ENCODE measurements at places on chromosomes 11 and 22.

DNA sequence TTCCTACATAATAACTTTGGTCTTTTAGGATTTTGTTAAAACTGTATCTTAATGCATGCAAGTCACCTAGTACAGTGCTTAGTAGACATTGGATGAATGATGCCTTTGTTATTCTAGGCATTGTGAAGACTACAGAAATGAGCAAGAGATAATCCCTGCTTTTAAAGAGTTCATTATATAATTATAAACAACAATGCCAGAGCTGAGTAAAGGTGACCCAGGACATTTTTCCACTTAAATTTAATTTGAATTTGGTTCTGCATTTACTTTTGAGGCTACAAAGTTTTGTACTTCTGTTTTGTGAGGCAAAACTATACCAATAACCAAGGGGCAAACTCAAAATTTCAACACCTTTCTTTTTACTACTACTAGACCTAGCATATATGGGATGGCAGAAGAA, 182.0 kb upstream of the SESN3 start:
- no peak for DNase-seq

DNA sequence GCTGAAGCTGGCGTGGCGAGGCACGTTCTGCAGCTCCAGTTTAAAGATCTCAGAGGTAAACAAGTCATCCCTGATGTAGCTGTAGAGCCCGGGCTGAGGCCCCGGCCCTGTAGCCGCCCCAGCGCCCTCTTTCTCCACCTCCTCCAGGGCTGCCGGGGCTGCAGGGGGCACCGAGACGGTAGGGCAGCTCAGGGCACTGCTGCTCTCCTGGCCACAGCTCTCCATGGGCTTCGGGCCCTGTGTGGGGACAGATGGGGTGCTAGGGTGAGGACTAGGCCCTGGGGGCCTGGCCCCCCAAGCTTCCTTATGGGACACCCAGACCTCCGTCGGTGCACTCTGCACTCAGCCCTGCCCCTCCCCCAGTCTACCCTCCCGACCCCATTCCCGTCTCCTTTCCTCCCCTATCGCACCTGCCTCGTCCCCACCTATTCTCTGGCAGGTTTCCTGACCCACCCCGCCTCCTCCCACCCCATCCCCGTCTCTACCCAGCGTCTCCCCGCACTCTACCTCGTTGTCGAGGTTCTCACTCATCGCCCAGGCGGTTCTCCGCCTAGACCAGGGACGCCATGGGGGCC, 559 bp downstream of the RANBP1 start:
- DNase-seq: no peak

GRCh38 chr22:40449676-40450035, 79.3 kb downstream of the SGSM3 start:
- no peak for DNase-seq

- no peak for DNase-seq
Measured at GRCh38 chr11:128686745-128687177, 7.1 kb upstream of the FLI1 start.

DNA sequence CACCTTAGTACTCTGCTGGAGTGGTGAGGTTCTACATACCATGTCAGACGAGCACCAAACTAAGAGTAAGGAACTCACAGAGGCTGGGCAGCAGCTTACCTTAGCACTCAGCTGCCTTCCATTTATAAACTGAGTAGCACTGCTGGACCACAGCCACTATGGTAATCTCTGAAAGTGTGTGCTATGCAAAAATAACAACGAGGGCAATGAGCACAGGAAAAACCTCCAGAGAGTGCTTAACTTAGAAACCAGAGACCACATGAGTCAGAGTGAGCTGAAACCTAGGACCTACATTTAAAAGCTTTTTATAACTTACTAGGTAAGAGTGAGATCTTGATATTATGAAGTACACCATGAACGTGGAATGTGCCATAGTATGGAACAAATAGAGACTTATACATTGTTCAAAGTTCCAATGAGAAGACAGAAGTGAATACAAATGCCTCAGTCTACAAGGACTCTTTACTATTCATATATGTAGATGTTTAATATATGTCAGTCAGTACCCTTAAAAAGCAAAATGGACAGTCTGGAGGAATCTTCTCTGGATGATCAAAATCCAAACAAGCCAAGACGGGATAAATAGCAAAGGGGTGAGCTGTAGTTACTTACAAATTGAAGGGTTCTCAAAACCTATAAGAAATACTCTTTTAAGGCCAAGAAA, 17.2 kb upstream of the CD59 start:
- no peak for DNase-seq

DNA sequence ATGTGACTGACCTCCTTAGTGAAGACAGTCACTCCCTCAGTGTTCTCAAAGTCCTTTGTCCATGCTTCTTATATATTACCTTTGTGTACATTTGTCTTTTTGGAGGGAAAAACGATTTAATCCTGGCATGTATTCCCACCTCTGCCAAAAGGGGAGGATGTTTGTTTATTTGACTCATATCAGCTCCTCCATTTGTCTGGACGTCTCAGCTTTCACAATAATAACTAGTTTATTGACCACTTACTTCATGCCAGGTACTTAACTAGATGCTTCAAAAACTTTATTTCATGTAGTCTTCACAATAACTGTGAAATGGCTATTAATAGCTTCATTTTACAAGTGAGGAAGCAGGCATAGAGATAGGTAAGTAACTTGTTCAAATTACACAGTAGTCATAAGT, 5.3 kb downstream of the TBCEL start:
- no peak for DNase-seq

DNA sequence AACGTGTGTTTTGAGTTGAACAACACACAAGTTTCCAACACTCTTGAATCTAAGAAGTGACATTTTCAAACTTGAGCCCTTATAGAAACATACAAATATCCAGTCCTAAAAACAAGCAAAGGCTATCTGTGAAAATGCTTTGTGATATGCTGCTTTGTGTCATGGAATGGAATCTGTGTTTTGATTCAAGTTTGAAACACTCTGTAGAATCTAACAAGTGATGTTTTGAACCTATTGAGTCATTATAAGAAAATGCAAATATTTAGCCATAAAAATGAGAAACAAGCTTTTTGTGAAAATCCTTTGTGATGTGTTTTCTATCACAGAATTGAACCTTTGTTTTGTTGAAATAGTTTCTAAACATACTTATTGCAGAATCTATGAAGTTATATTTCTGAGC, 105.7 kb upstream of the VPREB1 start:
- DNase-seq: no peak

- DNase-seq: no peak
Measured at GRCh38 chr11:48036466-48036865, 56.1 kb downstream of the PTPRJ start.

DNA sequence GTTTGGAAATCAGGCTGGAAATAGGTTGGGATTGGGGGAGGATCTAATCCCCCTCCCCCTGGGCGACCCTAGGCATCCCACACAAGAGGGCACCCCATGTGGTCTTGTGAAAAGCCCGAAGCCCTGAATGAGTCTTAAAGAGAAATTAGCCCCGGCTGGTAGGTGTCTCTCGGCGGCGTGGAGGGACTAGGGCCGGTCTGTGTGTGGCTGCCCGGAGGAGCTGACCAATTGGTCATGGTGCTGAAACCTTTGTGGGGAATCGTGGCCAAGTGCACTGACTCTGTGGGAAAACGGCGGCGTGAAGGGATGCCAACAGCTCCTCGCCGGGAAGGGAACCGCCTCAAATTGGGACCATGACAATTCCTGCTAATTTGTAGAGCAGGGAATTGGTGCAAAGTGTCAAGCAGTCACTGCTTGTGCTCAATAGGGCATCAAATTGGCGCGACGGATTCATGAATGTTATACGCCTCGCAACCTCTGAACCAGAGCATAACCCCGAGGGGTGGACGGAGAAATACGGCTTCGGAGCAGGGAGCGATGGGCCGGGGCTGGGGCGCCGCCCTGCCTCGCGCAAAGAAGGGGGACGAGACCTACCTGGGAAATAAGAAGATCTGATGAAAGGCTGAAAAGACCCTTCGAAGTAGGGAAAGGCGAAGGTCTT, 1.5 kb downstream of the DBX1 start:
- no peak for DNase-seq

DNA sequence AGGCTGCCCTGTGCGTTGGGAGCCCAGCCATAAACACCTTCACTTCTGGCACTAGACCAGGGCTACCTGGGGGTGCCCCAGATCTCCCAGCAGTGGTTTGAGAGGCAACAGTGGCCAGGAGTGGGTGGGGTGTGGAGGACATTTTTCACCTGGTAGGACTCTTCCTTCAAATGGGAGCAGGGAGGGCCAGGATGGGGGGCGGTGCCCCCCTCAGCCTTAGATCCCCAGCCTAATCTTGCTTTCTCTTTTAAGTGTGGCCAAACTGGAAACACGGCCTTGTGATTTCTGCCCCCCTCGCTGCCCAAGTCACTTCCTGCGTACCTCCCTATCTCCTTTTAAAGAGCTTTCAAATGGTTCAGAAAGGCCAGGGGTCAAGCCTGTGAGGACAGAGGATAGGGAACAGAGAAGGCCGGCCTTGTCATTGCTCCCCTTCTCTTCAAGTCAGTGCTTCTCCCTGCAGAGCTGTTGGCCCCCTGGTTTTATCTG, 800 bp downstream of the KCNJ5 start:
- DNase-seq: no peak

DNA sequence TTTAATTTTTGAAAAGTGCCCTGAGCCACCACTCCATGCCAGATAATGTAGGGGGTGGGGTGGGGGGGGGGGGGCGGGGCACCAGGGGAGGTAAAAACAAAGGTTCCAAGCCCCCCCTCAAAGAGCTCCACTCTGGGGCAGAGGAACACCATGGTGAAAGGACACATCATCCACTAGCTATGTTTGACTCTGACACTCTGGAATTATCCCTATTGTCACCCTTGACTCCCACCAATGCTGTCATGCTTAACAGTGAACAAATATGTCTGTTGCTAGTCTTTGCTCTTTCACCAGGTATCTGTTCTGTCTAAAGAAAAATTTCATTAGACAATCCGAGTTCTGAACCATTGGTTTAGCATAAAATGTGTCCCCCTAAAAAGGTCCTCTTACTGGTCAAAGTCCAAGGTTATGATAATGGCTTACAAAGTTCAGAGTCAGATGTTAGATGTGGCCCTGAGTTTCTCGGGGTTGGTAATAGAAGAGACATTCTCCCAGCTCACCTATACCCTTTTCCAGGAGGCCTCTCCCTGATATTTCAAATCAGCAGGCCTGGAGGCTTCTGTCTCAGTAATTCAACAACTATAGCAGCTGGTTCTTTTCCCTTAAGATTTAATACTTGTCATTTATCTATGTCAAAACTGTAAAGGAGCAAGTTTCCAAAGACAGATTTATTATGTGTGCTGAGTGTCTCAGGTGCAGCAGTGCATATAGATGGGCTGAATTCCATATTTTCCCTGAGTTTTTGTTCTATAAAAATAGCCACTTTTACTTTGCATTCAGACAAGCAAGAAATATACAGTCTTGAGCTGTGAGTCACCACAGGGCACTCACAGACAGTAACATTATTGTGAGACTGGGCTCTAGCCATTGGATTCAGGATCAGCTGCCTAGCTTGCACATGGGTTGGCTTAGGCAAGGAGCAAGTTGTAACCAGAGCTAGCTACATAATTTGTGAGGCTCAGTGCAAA, 174.1 kb downstream of the CSNK2A3 start:
- DNase-seq: no peak

- DNase-seq: no peak
Measured at GRCh38 chr22:30253205-30253852, 6.8 kb upstream of the LIF start.

- no peak for DNase-seq
Measured at GRCh38 chr11:86715611-86716010, 43.2 kb upstream of the ME3 start.

DNA sequence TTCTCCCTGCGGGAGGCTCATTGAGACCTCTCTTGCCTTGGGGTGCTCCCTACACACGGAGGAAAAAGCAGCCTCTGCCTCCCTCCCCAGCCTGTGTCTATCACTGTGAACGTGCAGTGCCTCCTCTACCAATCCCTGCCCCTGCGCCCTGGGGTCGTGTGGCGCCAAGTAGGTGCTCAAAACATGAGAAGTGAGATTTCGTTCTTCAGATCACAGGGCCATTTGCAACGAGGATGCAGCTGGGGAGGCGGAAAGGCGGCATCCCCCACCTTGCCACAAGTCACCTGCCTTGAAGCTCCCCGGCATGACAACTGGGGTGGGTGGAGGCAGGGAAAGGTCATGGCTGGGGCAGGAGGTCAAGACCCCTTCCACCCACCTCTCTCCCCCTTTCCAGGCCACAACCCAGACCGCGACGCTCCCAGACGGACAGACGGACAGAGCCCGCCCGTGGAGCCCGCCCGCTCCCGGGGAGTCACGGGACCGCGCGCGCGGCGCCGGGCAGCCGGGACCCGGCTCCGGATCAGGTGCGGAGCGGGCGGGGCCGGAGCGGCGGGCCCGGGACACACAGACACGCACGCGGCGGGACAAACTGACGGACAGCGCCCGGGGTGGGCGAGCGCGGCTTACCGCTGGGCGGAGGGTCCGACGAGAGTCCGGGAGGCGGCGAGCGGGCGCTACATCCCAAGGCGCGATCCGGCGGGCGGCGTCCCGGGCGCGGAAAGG, 485 bp downstream of the KCNJ4 start:
- no peak for DNase-seq

DNA sequence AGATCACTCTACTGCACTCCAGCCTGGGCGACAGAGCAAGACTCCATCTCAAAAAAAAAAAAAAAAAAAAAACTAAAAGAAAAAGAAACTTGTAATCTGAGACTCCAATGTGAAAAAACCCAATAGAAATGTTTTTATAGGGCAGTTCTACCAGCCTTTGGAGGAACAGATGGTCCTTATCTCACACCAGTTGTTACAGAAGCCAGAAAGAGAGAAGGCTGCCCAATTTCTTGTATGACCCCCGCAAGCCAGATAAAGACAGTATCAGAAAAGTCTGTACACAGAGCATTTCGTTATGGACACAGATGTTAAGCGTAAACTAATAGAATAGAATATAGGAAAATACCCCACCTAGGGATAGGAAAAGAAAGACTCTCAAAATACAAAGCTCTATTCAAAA, 11.3 kb upstream of the TSGA10IP start:
- no peak for DNase-seq

GRCh38 chr11:43736502-43737200, 56.1 kb downstream of the HSD17B12 start:
- DNase-seq: no peak

DNA sequence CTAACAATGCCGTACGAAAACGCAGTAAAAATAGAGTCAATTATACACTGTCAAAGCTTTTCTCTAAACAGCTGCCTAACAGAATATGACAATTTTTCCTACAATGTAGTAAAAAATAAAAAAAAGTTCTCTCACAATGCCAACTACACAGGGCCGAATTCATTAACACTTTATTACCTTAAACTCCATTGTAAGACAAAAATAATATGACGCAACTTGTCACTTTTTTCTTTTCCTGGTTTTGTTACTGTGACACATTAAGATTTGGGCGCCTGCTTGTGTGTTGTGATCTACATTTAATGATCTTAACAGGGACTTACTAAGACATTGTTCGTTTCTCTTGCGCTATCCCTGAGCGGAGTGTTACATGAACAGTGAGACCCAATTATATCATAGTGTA, 204.1 kb downstream of the INSC start:
- DNase-seq: no peak

- no peak for DNase-seq
Measured at GRCh38 chr11:35138606-35138942, 397 bp upstream of the CD44 start.

DNA sequence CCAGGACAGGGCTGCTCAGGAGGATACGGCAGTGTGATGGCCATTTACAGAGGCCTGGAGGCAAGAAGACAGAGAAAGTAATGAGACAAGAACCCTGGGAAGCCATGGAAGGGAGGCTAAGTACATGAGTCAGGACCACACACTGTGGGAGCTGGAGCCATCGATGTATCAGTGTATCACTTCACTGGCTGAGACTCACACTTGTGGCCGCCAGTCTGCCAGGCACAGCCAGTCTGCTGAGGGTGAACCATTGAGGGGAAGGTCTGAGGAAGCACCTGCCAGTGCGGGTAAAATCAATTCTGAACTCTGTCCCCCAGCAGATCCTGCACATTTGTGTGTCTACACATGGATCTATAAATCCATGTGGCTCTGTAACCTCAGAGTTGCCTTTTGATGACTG, 195.6 kb downstream of the GRIK4 start:
- no peak for DNase-seq

All from stimulated activated CD8-positive, alpha-beta memory T cell treated with anti-CD3 and anti-CD28 coated beads, Interleukin-15, amount 100 ng/mL, for 4 hours (primary cell).